ENCODE measurements at places on chromosomes 4 and X. TPM values are rescaled to one million over a fixed set of nuclear protein-coding genes. Genes with fewer than 3 reads are reported as not detected.

Gene UGT2B15
- not detected for total RNA-seq

Gene TECRL
- total RNA-seq: 0.23 TPM

Gene CXCL11
- total RNA-seq: 0.58 TPM

Gene PSAPL1
- total RNA-seq: not detected

Gene PDE5A
- 27.6 TPM for total RNA-seq

Gene LPAR4
- 2.2 TPM for total RNA-seq

Gene NCAPG
- total RNA-seq: 0.77 TPM

Gene CLIC2
- total RNA-seq: 31.5 TPM

Gene VGLL1
- 13.8 TPM for total RNA-seq

Gene NDP
- 1.3 TPM for total RNA-seq

Gene GAGE12E
- not detected for total RNA-seq

Gene PABPC5
- 5.3 TPM for total RNA-seq

Gene NMU
- total RNA-seq: 2.6 TPM

Gene BEND2
- 0.14 TPM for total RNA-seq

Gene CFAP99
- total RNA-seq: 12.1 TPM

Gene ABHD18
- 10.1 TPM for total RNA-seq

Gene TRIML2
- total RNA-seq: not detected

Gene GUCY1A1
- total RNA-seq: 48.9 TPM

Gene SMAD1
- total RNA-seq: 25.2 TPM

Gene POF1B
- 1.6 TPM for total RNA-seq

Gene ITGB1BP2
- total RNA-seq: 2.7 TPM

Gene SHOX
- not detected for total RNA-seq

Gene F9
- not detected for total RNA-seq

Gene OFD1
- total RNA-seq: 48.2 TPM

Gene SSX5
- not detected for total RNA-seq

Gene NHSL2
- total RNA-seq: 7.5 TPM

Gene RAB9B
- total RNA-seq: 3.3 TPM

Gene CCNQ
- total RNA-seq: 14.2 TPM

Gene FRMD7
- not detected for total RNA-seq

Gene ADH1B
- 364 TPM for total RNA-seq

Gene DMRTC1
- total RNA-seq: not detected

Gene MAGED4B
- 16.3 TPM for total RNA-seq

Gene SLC25A6
- total RNA-seq: 350 TPM

Gene RTL5
- total RNA-seq: 8.3 TPM

Gene DDX60
- total RNA-seq: 47.0 TPM

Gene NAAA
- total RNA-seq: 15.9 TPM

Gene VEGFC
- total RNA-seq: 22.5 TPM

Gene NR0B1
- total RNA-seq: not detected

Gene ALPK1
- 57.2 TPM for total RNA-seq

Gene STAG2
- 181 TPM for total RNA-seq

Gene SMR3B
- not detected for total RNA-seq

Gene BTC
- 9.2 TPM for total RNA-seq

Gene DCK
- 11.0 TPM for total RNA-seq

Gene KIF4A
- total RNA-seq: 2.4 TPM

Gene HELT
- total RNA-seq: 2.5 TPM

Gene DDIT4L
- total RNA-seq: 1.3 TPM

Gene NEIL3
- 0.37 TPM for total RNA-seq

Gene GLUD2
- total RNA-seq: 2.6 TPM

Gene TMPRSS11F
- total RNA-seq: not detected

Gene RNF212
- total RNA-seq: 4.5 TPM

Gene SPANXN3
- total RNA-seq: not detected

Data from lung (tissue), 17 donors.